ENCODE measurements at places on chromosomes 11 and 22.

DNA sequence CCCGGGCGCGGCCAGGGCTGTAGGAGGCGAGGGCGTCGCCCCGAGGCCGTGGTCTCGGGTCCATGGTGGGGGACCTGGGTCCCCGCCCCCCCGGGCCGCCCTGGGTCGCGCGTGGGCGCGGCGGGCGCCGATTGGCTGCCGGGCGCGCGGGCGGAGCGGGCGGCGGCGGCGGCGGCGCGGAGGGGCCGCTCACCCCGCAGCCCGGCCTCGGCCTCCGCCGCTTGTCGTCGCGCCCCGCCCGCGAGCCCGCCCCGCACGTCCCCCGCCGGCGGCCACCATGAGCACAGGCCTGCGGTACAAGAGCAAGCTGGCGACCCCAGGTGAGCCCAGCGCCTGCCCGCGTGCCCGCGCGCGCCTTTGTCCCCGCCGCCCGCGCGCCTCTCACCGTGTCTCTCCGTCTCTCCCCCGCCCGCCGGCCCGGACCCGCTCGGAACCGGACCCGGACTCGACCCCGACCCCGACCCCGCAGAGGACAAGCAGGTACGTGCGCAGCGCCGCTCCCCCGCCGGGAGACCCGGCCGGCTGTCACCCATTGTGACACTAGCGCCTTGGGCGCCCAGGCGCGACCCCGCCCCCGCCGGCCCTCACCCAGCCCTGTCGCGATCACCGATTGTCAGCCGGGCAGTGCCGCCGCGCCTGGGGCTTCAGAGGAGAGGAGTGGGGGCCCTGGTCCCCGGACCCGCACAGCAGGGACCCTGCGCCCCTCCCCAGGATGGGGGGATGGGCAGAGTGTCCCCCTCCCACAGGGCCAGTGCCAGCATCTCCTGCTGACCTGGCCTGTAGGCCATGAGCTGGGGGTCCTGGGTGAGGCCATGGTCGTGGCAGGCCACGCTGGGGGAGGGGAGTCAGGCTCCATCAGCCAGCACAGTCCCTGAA is at the start of gene SEPTIN5:
SEPTIN5 (plus strand) TSS at position 192 of the 876 bp plus-strand sequence; CDS start at position 278, 86 bp downstream.
- no peak for DNase-seq

DNA sequence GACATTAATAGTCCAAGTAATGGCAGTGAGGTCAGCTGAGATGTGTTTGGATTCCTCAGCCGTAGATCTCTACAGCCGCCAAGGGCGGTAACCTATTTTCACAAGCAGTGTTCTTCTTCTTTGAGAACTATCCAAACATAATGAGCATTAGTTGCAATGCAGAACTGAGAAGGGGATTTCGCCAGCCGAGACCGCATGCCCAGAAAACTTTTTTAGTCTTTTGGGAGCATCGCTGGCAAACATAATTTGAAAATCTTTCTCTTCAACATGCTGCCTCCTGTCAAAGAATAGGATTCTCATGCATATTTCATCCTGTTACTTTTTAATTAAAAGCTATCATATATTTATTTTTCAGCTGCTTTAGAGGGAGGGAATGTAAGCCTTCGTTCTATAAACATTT is 81.4 kb upstream of the SEZ6L start:
- no peak for DNase-seq

DNA sequence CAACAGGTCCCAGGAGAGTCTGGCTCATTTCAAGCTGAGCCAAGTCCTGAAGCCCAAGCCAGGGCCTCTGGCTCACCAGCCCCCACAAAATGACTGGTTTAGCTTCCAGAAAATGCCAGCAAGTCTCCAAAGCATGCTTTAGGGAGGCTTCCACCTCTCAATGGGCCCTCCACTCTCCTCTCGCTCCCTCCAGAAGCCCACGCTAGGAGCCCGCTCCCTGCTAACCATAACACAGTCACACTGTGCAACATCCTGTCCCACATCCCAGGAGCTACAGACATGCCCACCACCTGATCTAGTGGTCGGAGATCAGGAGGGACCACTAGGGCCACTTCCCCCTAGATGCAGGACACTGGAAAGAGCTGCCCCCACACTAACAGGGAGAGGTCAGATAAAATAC is 6.9 kb downstream of the SULT4A1 start:
- no peak for DNase-seq

GRCh38 chr11:11329062-11329806 is 23.8 kb downstream of the CSNK2A3 start:
- no peak for DNase-seq

- no peak for DNase-seq
Observed at GRCh38 chr11:62804310-62805075, 747 bp downstream of the NXF1 start.

DNA sequence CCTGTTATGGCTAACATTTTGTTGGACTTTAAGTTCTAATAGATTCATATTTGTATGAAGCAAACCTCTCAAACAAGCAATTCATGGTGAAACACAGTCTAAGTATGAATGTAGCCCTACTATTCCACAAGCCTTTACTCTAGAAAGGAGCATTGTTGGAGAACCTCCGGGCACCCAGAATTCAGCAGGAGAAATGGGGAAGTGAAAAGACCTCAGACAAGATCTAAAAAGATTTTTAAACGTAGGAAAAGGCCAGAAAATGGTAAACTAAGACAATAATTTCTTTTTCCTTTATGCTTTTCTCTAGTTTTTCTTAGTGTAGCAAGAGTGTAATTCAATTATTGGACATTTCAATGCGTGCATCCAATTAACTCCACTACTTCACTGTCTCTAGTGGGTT is 426.4 kb downstream of the INSC start:
- no peak for DNase-seq

- no peak for DNase-seq
Observed at GRCh38 chr11:69516526-69516925, 35.1 kb downstream of the LINC01488 start.

DNA sequence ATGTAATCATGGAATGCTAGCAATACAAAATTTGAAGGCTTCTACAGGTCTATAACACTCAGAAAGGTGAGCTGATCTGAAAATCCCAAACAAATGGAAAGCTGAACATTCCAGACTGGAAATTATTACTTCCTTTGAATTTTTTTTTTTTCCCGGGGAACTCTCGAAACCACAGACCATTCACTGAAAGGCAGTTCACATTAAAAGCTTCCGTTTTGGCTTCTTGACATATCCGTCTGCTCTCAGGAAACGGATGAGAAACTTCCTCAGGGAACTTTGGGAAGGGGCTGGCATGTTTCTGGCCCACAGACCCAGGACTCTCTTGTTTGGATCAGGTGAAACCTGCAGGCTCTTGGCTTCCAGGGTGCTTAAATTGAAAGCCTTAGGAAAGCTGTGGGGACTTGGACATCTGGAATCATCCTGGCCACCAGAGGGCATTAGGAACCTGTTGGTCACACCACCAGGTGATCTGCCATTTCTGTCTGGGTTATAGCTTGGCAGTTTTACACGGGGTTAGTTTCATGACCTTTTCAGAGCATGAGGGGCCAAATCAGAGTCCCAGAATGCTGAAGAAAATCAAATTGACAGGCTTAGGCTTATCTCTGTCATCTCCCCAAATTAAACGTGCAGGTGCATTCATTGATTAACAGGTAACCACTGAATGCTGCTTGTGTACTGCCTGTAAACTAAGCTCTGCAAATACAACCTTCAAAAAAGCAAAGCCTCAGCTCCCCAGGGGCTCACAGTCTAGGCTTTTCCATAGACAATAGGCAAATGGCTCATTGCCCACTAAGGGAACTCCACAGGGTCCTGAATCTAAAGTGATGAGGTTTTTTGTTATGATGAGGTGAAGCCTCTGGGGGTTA is 22.7 kb upstream of the GRAMD1B start:
- peak; percentile 82 for DNase-seq

DNA sequence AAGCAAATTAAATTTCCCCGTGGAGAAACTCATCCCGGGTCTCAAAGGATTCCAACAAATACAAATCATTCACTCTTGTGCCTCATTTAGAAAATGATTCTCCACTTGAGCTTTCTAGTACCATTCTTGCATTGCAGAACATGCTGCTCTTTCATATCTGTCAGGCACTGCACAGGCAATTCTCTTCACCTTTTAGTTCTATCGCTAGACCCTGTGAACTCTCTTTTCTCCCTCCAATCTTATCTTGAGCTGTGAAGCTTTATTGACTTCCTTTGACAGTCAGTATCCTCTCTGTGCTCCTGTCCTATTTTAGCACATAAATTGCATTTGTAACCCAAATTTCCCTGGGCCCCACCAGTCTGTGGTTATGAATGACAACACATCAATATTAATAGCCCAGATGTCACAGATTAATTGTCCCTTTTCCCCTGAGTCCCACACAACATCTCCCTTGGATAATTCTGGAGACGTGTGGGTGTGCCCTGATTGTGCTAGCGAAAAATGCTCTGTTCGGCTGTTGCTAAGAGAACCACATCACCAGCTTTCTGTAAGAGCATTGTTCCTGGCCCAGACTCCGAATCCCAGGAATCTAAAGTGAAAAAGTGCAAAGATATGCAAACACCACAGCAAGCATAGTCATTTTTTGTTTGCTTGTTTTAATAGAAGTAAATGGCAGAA is 22.4 kb upstream of the SC5D start:
- DNase-seq = no peak

DNA sequence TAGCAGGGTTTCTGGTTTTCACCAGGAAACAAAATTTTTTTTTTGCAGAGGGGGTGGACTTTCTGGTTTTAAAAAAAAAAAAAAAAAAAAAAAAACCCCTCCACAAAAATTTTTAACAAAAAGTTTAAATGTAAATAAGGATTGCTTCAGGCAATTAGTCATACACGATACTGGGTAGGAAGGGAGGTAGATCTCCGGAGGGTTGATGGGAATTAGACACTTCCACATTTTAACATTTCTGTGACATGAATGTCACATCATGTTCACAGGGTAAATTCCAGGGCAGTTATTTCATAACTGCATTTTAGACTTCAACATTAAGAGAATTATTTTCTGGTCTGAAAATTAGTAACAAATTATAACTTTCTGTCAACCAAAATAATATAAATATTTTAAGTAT is 15.9 kb downstream of the NUP98 start:
- DNase-seq = no peak
